ENCODE measurements at places on chromosomes 6 and 20.

- no peak for DNase-seq
Observed at GRCh38 chr6:130742131-130742681, 85.0 kb upstream of the SMLR1 start.

- peak; percentile 63 for DNase-seq
Observed at GRCh38 chr20:36399147-36399968, 93.2 kb downstream of the DLGAP4 start.

DNA sequence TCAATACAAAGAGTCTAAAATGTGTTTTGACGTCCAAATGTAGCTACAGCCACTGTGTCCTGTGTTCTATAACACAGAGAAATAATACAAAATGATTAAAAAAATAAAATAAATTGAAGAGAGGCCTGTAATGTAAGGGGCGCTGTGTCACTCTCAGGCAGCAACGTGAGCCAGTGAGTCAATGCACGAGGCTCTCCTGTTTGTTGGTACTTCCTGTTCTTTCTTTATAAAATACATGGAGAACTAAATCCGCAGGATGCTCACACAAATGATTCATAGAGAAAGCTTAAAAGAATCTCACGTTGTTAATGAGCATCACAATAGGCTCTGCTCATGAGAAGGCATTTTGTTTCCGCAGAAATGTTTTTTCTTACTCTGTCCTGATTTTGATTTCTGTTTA is 635.0 kb upstream of the AGPAT4 start:
- DNase-seq: no peak

DNA sequence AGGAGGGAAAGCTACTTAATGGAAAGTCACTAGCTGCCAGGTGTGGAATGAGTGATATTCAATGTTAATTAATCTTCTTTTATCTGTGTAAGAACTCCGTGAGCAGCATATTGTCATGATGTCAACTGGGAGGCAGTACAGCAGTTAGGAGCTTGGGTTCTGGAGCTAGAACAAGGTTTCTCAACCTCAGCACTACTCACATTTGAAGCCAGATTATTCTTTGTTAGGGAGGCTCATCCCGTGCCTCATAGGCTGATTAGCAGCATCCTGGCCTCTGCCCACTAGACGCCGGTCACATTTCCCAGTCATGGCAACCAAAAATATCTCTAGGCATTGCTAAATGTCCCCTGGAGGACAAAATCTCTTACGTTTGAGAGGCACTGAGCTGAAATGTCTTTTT is 41.2 kb downstream of the BCAS1 start:
- no peak for DNase-seq

- DNase-seq: no peak
Observed at GRCh38 chr6:44660561-44661220, 273.2 kb downstream of the CDC5L start.

DNA sequence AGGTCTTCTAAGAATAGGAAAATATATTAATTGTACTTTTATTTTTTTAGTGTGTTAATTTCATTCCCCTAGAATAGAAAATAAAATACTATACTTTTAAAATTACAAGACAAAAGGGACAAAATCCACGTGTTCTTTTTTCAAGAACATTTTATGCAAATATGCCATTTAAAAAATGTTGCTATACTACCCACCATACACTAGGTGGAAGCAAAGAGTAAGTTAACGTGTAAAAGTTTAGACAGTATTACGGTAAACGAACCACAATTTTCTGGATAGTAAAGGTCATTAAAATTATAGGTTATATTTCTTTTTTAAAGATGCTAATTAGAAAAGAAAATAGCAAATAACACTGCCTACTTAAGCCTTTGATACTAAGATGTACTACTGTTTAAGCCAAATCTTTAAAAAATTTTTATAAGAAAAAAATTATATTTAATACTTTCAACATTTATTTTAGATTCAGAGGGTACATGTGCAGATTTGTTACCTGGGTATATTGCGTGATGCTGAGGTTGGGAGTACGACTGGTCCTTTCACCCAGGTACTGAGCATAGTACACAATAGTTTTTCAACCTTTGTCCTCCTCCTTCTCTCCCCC is 287.6 kb downstream of the PHF3 start:
- peak; percentile 81 for DNase-seq

- no peak for DNase-seq
Observed at GRCh38 chr20:47300071-47300470, 56.4 kb downstream of the ZMYND8 start.

DNA sequence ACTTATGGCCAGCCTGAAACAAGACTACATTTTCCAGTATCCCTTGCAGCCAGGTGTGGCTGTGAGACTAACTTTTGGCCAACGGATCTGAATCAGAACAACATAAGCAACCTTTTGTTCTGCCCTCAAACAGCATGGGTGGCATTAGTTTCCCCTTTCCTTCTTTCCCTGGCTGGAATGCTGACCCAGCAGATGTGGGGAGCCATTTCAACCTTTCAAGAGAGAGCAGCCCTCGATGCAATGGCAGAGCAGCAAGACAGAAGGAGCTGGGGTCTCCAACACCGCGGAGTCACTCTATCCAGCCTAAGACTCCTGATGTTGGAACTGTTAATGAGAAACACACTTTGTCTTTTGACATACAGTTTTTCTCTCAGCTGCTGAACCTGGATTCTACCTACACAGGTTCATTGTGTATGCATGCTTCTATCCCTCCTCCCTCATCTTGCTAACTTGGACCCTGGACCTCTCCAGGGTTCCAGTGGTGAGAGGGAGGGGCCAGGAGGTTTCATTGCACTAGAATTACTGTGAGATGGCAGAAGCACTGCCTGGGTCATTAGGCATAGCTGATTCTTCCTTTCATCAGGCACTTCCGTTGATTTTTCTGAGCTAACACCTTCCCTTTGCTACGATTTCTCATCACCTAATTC is 28.8 kb upstream of the DDR1 start:
- DNase-seq: no peak

DNA sequence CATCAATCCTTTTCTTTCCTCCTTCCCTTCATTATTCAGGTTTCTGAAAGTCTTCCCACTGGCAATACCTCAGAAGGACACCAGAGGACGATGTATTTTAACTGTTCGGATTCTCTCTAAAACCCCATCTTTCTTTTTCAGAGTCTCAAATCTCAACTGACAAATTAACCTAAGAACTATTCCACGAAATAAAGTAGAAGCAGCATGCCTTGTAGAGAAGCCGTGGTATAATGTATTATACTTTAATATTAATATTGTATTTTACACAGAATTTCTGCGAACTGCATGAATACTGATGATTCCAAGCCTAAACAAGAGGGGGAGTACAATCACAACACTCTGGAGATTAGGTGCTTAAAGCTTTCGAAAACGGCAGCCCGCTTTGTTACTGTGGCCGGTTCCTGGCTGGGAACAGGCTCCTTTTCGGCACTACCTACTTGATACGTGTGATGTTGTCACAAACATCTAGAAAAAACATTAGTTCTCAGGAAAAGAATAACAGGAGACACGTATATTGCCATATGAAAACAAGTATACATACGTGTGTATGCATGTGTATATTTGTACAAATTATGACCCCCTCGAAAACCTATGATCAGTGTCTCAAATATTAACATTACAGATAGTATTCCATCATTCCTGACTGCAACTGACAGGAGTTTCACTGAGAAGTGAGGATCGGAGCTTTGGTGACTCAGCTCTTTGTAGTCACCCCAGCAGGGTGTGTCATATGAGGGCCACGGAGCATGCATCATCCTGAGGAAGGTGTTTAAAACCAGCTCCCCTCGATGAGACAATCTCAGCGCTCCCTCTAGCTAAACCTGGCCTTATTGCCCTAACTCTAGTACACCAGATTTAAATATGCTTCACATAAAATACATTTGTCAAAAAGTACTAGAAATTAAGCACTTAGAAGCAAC is 319.7 kb upstream of the TCF21 start:
- DNase-seq: peak; percentile 48

- DNase-seq: no peak
Observed at GRCh38 chr20:59565768-59566461, 38.4 kb upstream of the PHACTR3 start.

DNA sequence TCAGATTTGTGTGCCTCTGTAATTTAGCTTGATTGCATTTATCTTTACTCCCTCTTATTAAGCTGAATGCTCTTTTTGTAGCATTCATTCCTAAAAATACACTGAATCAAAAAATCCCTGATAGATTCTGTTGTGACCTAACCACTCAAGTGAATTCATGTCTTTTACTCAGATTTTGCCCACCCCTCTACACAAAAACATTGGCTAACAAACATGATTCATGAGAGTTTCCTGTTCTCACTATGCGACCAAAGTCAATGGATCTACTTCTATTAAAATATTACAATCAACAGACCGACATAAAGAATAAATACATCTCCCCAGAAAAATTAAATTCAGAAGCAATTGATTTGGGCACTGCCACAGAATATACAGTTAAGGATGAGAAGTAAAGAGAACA is 99.5 kb upstream of the THEMIS start:
- no peak for DNase-seq

GRCh38 chr6:25025919-25026301 is 90.2 kb upstream of the RIPOR2 start:
- DNase-seq: no peak

DNA sequence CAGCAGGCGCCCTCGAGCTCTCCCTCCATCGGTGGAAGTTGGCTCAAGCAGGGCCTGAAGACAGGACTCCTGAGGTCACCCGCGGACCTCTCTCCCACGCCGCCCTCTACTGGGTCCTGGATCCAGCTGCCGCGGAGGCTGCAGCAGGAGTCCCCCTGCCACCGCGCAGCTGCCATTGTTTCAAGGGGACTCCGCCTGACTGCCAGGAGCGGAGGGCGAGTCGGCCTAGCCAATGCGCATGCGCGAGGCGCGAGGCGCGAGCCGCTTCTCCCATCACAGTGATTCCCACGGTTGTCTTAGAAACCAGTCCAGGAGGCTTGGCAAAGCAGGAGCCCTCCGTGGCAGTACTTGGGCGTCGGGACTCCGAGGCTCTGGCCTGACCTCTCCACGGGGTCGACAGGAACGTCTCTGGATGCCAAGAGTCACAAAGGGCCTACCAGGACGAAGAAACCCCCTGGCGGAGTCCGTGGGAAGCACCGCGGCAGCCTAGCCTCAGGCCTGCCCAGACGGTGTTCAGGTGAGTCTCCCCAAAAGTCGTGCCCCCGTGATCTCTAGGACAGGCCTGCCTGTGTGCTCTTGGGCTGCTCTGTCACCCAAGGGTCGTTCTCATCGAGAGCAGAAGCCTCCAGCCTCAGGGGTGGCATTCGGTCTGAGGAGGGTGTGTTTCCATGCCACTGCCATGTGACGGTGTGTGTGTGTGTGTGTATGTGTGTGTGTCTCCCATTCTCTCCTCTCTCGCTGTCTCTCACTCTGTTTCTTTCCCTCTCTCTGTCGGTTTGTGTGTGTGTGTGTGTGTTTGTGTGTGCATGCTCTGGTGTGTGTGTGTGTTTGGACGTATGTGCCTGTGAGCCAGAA is 290.6 kb upstream of the ZNF337 start:
- DNase-seq: peak; percentile 57

- no peak for DNase-seq
Observed at GRCh38 chr6:136429264-136430065, 120.8 kb downstream of the MAP7 start.

GRCh38 chr20:47796971-47797370 is 11.7 kb upstream of the SULF2 start:
- DNase-seq: no peak

DNA sequence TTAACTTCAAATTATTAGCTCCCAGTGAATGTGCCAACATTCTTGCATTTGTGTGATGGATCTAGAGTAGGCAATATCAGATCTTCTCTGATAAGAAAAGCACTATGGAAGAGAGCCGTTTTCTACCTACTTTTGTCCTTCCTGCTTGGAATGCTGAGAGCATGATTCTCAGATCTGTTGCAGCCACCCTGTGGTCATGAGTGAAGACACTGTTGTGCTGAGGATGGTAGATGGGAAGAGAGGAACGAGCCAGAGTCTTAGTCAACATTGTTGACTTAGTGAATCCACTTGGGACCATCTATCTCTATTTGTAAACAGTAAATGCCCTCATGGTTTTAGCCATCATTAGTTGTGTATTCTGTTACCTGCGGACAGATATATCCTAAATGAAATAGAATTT is 202.6 kb downstream of the CD109 start:
- DNase-seq: no peak

DNA sequence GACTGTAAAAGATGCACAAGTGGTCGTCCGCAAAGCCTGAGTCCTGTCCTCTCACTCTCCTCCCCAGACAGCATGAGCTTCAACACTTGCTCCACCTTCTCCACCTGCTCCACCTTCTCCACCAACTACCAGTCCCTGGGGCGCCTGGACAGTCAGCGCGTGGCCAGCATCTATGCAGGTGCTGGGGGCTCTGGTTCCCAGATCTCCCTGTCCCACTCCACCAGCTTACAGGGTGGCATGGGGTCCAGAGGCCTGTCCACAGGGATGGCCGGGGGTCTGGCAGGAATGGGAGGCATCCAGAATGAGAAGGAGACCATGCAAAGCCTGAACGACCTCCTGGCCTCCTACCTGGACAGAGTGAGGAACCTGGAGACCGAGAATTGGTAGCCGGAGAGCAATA is 162.2 kb upstream of the NT5E start:
- no peak for DNase-seq

DNA sequence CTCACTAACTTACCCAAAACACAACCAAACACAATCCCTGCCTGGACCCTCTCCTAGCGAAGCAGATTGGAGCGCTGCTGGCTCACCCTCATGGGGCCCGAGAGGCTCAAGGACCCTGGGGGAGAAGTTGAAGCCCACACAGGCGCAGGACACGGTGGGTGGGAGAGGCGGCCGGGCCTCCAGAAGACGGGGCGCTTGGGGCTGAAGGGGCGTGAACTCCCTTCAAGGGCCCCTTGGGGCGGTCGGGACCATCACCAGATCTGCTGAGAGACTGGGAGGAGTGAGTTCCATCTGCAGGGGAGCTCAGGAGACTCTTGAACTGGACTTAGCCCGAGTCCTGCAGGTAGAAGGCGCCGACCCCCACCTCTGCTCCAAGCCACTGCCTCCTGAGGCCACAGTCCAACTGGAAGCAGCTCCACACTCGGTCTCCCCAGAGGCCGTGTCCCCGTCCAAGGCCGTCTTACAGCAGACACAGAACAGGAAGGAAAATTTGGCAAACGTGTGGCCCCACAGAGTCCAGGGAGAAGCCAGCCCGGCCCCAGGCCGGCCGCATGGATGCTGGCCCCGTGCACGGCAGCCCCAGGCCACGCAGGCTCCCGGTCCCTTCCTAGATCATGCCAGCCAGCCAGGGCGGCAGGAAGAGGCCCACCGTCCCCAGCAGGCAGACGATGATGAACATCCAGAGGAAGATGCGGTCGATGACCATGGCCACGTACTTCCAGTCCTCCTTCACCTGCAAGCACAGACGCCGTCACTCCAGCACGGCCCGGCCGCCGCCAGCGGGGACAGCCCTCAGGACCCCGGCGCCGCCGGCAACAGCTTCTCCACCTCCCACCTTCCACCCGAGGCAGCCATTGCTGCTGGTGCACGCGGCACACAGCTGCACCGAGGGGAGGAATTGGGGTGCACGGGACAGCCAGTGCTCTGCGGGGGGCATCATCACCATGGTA is 14.7 kb downstream of the CHRNA4 start:
- DNase-seq: no peak

All from hematopoietic multipotent progenitor cell treated with erythropoietin and hydrocortisone succinate and interleukin-3 and kit ligand, for 4 days (in vitro differentiated cells).